Activated T-cell treated with anti-CD3 and anti-CD28 coated beads, Interleukin-2, amount 50 U/mL, for 4 hours (primary cell): ENCODE measurements at places on chromosomes 6 and 20. TPM values are rescaled to one million over a fixed set of nuclear protein-coding genes. Genes with fewer than 3 reads are reported as not detected.

Gene SYS1
- 36.6 TPM for total RNA-seq

Gene SLC17A1
- not detected for total RNA-seq

Gene TMX4
- 19.8 TPM for total RNA-seq

DNA sequence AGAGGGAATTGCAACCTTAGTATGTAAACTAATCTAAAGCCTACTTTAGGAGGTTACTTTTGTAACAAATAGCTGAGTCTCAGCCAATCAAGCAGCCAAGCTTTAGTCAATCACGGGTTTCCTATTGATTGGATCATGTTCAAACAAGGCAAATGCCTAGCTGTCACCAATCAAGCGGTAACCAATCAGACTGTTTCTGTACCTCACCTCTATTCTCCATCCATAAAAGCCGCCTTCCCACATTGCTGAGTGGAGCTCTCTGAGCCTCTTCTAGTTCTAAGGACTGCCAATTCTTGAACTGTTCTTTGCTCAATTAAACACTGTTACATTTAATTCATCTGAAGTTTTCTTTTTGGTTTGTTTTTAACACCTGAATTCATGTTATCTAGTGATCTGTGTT is 148.4 kb upstream of the BMP5 start:
- DNase-seq: no peak

DNA sequence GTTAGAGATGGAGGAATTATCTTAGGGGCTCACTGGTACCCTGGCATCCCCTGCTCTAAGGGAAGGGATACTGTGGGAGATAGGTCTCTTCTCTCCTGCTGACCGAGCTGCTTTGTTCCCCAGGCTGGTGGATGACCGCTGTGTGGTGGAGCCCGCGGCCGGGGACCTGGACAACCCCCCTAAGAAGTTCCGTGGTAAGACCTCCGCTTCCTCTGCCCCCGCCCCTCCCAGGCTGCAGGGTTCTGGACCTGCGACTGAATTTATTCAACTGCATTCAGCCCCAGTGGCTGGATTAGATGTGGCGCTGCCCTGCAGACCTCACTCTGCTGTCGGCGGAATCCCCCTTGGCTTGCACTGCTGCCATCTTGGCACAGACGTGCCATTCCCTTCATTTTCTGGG is 19.2 kb downstream of the ITPR3 start:
- no peak for DNase-seq

- no peak for DNase-seq
Measured at GRCh38 chr6:17941318-17941717, 46.1 kb downstream of the KIF13A start.
